NCI-H226 (cell line): ENCODE measurements at places on chromosomes 4 and X.
A peak's percentile ranks its signal among the peaks of the same experiment; 100 is the strongest.

GRCh38 chrX:131802836-131803626, 220.1 kb upstream of the STK26 start:
- no peak for DNase-seq

- DNase-seq: no peak
Measured at GRCh38 chrX:135528254-135528653, 7.8 kb downstream of the INTS6L start.

DNA sequence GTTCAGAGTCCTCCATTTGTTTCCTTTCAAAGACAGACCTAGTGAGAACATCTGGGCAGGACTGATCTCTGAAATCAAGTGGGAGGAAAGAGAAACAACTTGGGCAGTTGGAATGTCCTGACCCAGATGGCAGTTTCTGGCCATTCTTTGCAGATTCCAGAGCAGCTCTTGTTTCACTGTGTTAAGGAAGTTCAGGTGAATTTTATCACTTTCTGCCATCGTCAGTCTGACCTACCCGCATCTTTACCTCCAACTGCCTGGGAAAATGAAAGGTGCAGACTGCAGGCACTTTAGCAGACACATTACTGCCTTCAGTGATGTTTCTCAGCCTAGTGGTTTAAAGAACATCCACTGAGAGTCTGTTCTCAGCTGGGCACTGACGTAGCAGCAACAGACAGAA, 216.2 kb downstream of the CEP135 start:
- DNase-seq: no peak

DNA sequence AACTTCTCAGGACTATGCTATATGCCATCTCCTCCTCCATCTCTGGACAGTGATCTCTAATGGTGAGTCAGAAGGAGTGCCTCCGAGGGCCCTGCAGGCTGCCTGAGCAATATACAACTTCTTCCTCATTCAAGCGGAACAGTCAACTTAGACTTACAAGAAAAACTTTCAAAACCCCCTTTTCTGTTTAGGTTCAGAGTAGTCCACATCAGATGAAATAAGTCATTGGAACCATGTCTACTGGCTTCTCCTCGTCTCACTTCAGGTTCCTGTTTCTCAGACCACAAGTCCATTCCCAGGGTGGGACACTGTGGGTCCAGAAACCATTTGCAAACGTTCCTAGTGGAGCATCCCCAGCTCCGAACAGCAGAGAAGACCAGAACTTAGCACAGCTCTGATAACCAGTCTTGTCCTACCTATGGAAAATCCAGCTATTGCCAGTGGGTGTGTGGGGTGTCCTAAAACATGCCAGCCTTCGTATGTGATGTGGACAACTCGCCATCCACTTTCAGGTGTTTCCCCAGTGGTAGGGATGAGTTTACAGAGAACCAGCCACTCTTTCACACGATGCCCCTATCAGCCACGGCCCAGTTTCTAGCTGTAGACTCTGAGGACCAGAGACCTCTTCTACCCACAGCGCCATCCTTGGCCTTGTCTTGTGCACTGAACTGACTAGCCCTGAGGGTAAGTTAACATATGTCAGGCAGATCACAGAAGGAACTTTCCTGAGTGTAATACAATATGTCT, 32.7 kb upstream of the NKRF start:
- no peak for DNase-seq

- no peak for DNase-seq
Measured at GRCh38 chr4:131644619-131645018, 1504.5 kb upstream of the PCDH10 start.

DNA sequence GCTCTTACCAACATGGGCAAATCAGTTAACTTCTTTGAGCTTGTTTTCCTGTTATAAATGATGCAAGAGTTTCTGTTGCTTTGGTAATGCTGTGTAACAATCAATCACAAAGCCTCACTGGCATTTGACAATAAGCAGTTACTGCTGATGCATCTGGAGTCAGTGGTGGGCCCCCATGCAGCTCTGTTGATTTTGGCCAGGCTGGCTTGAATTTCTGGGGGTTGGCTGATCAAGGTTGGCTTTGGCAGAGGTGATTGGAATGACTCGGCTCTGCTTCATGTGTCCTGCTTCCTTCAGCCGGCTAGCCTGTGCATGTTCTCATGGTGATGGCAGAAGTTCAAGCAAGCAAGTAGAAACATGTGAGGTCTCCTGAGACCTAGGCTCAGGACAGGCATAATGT, 90.4 kb downstream of the PHEX start:
- DNase-seq: peak; percentile 59

GRCh38 chr4:1003271-1004070, 8.0 kb upstream of the FGFRL1 start:
- no peak for DNase-seq

DNA sequence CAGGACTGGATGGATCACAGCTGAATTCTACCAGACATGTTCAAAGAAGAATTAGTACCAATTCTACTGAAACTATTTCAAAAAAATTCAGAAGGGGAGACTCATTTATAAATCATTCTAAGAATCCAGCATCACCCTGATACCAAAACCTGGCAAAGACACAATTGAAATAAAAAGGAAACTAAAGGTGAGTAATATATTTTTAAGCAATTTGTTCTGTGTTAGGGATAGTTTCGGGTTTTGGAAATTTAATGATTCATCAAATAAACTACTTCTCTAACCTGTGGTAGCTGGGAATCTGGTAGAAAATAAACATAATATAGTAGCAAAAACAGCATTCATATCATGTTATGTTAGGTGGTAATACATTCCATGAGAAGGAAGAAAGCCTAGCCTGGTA, 662.2 kb upstream of the BOD1L1 start:
- DNase-seq: peak; percentile 31

GRCh38 chrX:43835559-43835958, 46.7 kb downstream of the MAOB start:
- DNase-seq: no peak
